ENCODE measurements at places on chromosomes 7 and 10. TPM values are rescaled to one million over a fixed set of nuclear protein-coding genes. Genes with fewer than 3 reads are reported as not detected.

GRCh38 chr7:114588506-114588905 is 173.9 kb downstream of the FOXP2 start:
- no peak for DNase-seq

DNA sequence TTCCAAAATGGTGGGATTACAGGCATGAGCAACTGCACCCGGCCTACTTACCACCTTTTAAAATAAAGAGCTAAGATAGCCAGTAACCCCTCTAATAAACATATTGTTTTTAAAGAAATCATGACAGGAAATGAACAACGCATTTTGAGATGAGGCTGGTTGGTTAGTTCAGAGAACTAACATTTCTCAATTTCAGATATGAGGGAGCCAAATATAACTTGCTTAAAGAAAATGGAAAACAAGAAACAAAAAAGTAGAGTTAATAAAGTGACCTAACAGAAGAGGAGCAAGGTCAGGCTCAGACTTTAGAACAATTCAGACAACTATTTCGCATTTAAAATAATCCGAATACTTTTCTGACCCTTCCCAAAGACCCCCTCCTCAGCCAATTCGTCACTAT is 254.9 kb upstream of the PHF14 start:
- no peak for DNase-seq

The RARRES2 gene
- not detected for total RNA-seq

GRCh38 chr7:159061674-159062212 is 82.9 kb downstream of the VIPR2 start:
- no peak for DNase-seq

The VWC2 gene
- not detected for total RNA-seq

DNA sequence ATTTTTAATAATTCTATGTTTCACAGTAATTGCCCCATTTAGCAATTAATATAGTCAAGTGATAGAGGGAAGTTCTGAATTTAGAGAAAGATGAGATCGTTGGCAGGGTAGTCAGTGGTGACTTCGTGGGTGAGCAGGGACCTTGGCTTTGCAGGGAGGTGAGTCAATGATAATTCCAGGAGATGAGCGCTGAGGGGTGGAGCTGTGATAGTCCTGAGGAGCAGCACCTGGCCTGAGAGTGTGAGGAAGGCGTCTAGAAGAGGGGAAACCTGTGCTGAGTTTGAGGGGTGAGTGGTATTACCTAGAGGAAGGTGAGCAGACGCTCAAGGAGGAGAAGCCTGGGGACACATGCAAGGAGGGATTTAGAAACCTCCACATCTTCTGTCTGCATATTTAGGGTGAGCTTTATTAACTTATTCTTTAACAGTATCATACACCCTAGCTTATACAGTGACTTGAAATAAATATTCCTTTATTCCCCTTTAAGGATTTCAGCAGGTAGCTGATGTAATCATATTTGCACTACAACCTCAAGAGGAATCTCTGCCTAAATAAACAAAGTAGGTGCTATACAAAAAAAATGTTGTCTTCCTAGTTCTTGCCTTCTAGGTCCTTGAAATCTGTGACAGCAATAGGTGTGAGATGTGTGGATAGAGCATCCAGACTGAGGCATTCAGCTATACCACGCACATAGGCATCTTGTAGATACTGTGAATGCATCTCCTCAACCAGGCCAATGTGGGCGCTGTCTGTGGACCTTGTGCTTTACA is 2.1 kb upstream of the TRIL start:
- no peak for DNase-seq

- no peak for DNase-seq
Observed at GRCh38 chr10:99360934-99361333, 31.8 kb downstream of the CNNM1 start.

- no peak for DNase-seq
Observed at GRCh38 chr7:155998328-155998691, 186.0 kb upstream of the SHH start.

The ZNF853 gene
- under 0.01 TPM for total RNA-seq

- no peak for DNase-seq
Observed at GRCh38 chr10:118563373-118563890, 32.0 kb downstream of the PRLHR start.

GRCh38 chr7:132030086-132030568 is 473.7 kb upstream of the PODXL start:
- DNase-seq, result no peak

GRCh38 chr7:123539871-123540270 is 5.5 kb upstream of the IQUB start:
- DNase-seq, result no peak

DNA sequence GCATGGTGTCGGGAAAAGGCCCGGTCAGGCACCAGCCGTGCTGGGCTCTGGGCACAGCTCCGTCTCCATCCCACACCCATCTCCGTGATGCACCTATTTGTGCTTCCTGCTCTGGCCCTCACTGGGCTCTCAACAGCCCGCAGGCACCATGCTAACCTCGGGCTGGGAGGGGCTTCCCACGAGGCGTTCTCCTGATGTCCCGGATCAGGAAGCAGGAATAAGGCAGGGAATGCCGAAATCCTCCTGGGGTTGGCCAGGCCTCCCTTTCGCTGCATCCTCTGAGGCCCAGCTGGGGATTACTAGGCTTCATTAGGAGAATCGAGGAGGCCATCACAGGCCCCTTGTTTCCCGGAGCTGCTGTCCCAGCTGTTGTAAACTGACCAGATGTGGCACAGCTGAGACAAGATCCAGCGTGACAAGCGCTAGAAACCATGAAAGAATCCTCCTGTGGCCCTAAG is 72.0 kb downstream of the FAM53B start:
- no peak for DNase-seq

The HMX2 gene
- total RNA-seq, result 0.10 TPM

DNA sequence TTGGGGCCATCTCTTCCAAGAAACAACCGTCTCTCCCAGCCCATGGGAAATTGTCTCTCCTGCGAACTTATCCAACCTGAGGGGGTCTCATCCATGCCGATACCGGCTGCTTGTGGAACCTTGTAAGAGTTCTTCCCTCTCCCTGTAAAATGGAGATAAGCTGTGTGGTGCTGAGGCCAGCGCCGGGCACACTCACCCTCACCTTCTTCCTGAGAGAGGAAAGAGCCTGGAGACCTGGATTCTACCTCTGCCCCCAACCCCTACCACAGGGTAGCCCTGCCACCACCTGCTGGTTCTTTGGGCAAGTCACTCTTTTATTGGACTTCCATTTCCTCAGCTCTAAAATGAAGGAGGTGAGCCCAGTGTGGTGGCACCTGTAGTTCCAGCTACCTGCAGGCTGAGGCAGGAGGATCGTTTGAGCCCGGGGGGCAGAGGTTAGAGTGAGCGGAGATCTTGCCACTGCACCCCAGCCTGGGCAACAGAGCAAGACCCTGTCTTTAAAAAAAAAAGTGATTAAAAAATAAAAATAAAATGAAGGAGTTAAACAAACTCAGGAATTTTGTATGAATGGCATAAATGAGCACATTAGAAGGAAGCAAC is 38.4 kb upstream of the PSAP start:
- no peak for DNase-seq

GRCh38 chr10:61786728-61787127 is 114.8 kb upstream of the ARID5B start:
- peak; percentile 82 for DNase-seq

The ZNF33B gene
- total RNA-seq, result 9.1 TPM

The NFKB2 gene
- 28.9 TPM for total RNA-seq

The PPP1R3A gene
- total RNA-seq, result not detected

DNA sequence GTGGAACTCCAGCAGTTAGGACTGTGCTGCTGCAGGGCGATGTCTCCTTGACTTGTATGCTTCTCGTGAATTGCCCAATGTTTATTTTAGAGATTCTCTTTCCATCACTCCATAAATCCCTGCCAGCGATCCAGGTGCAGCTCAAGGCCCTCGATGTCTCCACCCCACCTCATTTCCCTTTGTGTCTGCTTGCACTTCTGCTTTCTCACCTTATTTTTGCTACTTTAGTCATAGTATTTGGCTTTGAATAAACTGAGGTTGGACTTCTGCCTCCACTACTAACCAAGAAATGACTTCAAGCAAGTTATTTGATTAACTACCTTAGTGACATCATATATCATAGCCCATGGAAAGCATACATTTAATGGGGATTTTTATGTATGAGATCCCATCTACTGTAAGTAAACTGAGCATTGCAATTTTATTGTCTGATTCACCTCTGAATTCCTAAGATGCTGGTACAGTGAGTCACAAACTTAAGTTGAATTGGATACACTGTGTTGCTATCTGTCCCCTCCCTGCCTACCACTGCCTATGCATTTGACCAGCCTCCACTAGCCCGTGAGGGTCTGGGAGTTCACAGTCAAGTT is 255.8 kb downstream of the ABCA13 start:
- peak; percentile 66 for DNase-seq

The SPDYE5 gene
- not detected for total RNA-seq

DNA sequence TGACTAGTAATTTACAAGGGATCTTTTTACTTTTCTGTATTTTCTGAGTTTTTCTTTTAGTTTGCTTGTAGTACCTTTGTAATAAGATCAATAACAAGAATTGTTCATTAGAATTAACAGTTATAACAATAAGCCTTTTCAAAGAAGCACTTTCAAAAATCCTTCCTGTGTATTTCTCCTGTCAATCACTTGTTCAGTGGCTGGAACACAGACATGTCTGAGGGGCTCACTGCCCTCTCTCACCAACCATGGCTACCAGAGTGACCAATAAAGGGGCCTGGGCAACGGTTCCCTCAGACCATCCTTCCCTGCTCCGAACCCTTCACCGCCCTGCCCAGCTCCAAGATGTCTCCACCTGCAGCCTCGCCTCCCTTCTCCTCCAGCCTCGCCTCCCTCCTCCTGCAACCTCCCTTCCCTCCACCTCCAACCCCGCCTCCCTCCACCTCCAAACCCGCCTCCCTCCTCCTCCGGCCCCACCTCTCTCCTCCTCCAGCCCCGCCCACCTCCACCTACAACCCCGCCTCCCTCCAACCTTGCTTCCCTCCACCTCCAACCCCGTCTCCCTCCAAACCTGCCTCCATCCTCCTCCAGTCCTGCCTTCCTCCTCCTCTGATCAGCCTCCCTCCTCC is 353.4 kb downstream of the TNS3 start:
- no peak for DNase-seq

The FAM13C gene
- 3.4 TPM for total RNA-seq

DNA sequence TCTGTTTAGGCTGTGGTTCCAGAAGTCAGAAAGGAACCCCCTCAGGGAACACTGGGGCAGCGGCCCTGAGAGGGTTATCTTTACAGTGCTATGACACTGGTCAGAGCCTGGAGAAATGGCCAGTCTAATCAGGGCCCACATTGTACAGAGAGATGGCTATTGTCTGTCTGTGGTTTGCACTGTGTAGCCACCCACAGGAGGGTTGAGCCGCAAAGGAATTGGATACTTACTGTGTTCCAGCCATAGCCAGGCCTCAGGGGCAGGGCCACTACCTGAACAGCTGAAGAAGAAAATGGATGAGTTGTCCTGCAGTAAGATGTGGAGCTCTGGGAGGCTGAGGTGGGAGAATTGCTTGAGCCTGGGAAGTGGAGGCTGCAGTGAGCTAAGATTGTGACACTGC is 47.5 kb upstream of the PODXL start:
- peak; percentile 95 for DNase-seq

The GCC1 gene
- 9.7 TPM for total RNA-seq

DNA sequence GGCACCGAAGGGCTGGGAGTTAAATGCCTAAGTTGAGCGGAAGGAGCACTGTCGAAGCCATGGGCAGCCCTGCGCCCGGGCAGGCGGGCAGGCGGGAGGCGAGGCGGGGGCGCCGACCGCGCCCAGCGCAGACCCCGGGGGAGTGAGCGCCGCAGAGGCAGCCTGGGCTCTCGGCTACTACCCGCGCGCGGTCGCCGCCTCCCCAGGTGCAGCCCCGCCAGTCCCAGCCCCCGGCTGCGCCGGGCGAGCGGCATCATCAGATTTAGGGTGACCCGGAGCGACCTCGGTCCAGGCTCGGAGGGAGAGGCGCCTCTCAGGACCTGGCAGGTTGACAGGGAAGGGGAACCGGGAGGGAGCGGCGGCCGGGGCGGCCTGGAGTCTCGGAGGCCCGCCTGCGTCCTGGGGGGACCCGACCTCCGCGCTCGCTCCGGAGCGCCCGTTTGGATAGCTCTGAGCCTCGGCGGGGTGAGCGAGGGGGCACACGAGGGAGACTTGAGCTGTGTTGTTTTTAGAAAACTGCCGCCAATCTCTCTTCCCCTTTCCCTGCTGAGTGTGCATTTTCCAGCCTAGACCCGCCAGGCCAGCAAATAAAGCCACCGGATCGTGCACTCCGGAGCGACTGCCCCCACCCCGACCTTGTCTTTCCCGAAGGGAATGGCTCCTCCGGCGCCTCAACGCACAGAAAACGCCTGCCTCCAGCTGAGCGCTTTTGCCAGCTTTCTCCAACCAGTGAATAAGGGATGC is 2.3 kb upstream of the NRP1 start:
- DNase-seq, result peak; percentile 86

DNA sequence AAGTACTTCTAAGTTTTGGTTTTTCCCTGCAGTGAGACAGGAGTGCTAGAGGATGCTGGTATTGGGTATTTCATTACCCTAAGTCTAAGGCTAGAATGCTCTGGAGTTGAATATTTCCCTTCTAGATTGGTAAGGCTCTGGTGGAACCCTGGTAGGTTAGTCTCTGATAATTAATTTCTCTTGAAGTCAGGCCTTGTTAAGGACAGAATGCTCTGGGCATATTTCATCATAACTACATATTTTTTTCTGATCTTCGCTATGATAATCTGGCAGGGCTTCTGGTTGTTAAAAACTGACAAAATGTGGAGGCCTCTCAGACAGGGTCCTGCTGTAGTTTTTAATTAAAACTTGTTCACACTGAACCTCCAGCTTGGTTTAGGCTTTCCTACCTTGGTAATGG is 83.8 kb downstream of the CDK13 start:
- DNase-seq, result no peak

DNA sequence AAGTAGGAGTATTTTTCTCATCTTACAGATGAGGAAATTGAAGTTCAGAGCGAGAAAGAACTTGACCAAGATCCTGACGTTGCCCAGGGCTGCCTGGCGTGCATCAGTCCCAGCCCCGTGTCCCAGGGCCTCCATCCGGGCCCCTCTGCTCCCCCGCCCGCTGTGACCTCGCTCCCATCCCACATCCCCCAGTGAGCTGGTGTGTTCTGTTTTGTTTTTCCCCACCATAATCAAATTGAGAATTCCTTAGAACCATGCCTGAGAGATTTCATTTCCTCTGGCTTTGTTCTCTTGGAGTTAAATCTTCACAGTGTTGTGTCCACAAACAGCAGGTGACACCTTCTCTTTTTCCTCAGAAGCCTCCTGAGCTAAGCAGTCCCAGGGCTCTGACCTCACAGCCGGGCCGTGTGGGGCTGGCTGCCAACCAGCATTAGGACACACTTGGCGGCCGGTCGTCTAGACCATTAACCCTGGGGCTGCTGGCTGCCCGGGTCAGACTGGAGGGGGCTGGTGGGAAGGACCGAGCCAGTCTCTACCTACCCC is 44.3 kb downstream of the PFKP start:
- DNase-seq, result no peak
